ENCODE measurements at places on chromosomes 5 and 9. TPM values are rescaled to one million over a fixed set of nuclear protein-coding genes. Genes with fewer than 3 reads are reported as not detected.

DNA sequence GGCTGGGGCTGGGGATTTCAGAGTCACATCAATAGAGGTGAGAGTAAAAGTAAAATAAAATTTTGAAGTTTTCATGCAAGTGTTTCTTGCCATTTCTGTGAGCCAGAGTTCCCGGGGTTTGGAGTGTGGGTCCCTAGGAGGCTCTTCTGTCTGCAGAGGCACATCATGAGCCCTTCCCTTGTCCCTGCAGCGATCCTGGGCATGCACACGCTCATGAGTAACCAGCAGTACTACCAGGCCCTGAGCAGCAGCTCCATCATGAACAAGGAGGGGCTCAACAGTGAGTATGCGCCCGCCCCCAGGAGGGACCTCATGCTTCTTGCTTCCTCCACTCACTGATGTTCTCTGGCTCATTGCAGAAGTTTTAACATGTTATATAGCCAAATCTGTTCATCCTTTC is 61.1 kb downstream of the TMOD1 start:
- H3K27ac ChIP-seq = no peak overlapping the region
- DNase-seq = no peak
- peaks cover 31% of the 10 kb centered on the region for H3K4me1 ChIP-seq
- H3K4me3 ChIP-seq = no peak overlapping the region
- H3K36me3 ChIP-seq = peaks cover 1% of the 10 kb centered on the region

DNA sequence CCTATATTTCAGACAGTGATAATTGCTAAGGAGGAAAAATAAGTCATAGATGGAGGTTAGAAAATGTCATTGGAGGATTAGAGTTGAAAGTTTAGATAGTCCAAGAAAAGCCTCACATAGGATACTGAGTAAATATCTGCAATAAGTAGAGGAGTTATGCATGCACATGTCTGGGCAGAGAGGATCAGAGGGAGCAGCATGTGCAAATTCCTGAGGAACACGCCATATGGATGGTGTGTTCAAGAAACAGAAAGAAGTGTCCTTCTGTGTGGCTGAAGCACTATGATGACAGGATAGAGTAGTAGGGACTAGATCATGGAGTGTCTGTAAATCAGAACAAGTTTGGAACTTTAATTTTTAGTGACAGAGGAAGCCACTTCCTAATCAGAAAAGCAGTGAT is 52.2 kb downstream of the SGCD start:
- no peak for DNase-seq
- H3K27me3 ChIP-seq = no peaks in the 10 kb centered on the region

DNA sequence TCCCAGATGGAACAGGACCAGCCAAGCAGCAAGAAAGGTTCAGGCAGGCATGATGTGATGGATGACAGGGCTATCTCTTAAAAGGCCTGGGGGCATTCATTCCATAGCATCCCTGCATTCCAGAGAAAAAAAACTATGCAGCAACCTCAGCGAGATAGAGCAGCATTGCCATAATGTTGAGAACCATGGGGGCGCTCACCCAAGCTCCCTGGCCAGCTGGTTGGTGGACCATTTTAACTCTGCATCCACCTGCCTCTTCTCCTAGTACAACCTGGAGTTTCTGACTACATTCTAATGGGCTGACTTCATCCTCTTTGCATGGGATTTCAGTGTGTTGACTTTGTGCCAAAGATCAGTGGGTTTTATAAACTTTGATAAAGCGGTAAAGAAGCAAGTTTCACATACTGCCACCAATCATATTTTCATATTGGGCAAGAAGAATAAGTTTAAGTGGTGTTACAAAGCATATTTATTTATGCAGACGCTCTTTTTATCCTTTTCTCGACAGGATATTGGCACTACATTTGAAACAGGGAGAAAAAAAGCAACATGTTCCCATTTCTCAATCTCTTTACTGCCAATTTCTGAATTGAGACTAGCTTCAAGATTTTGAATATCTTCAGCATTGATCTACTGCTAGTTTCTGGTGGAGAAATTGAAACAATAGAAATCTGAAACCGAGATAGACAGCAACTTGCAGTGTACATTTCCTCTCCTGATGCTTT is 378.3 kb upstream of the WWC1 start:
- no peaks in the 10 kb centered on the region for H3K36me3 ChIP-seq
- H3K4me1 ChIP-seq = no peaks in the 10 kb centered on the region
- no peak for DNase-seq
- no peaks in the 10 kb centered on the region for H3K27me3 ChIP-seq
- no peak overlapping the region for H3K4me3 ChIP-seq

- H3K36me3 ChIP-seq = no peaks in the 10 kb centered on the region
- no peak overlapping the region for H3K4me3 ChIP-seq
- H3K27me3 ChIP-seq = no peaks in the 10 kb centered on the region
Observed at GRCh38 chr9:87944682-87945081, 26.9 kb downstream of the SPATA31C1 start.

GRCh38 chr9:137032858-137033257 is 970 bp upstream of the FUT7 start:
- no peak overlapping the region for H3K4me3 ChIP-seq
- H3K4me1 ChIP-seq = peaks cover 50% of the 10 kb centered on the region
- H3K36me3 ChIP-seq = no peaks in the 10 kb centered on the region
- H3K27me3 ChIP-seq = no peaks in the 10 kb centered on the region
- H3K27ac ChIP-seq = no peak overlapping the region

- peak overlapping the region; percentile 83 for H3K4me3 ChIP-seq
- H3K36me3 ChIP-seq = no peaks in the 10 kb centered on the region
- H3K27me3 ChIP-seq = no peaks in the 10 kb centered on the region
- no peak for DNase-seq
- no peak overlapping the region for H3K27ac ChIP-seq
- H3K4me1 ChIP-seq = 0 out of 2 replicates have a peak, but pooled peaks cover 7% of the 10 kb centered on the region
Observed at GRCh38 chr9:96852676-96853075, 1.6 kb downstream of the ZNF782 start.

- peaks cover 60% of the 10 kb centered on the region for H3K4me1 ChIP-seq
- H3K4me3 ChIP-seq = peak overlapping the region; percentile 16
- H3K27ac ChIP-seq = peak overlapping the region; percentile 62
Observed at GRCh38 chr5:72302171-72302570, 17.9 kb downstream of the MRPS27 start.

- no peaks in the 10 kb centered on the region for H3K36me3 ChIP-seq
- H3K27me3 ChIP-seq = no peaks in the 10 kb centered on the region
- H3K4me3 ChIP-seq = 0 out of 2 replicates have a peak overlapping the region, but pooled peaks have one; percentile 85
- H3K27ac ChIP-seq = no peak overlapping the region
- H3K4me1 ChIP-seq = peaks cover 3% of the 10 kb centered on the region
Observed at GRCh38 chr5:177601577-177602457, 1.9 kb downstream of the B4GALT7 start.

GRCh38 chr5:80399526-80400239 is 8.2 kb upstream of the ZFYVE16 start:
- H3K36me3 ChIP-seq = no peaks in the 10 kb centered on the region
- H3K27ac ChIP-seq = no peak overlapping the region
- H3K4me1 ChIP-seq = no peaks in the 10 kb centered on the region
- DNase-seq = peak; percentile 43

GRCh38 chr9:17472126-17472525 is 106.7 kb upstream of the SH3GL2 start:
- no peaks in the 10 kb centered on the region for H3K36me3 ChIP-seq
- no peaks in the 10 kb centered on the region for H3K27me3 ChIP-seq
- H3K4me1 ChIP-seq = no peaks in the 10 kb centered on the region
- no peak for DNase-seq
- H3K27ac ChIP-seq = no peak overlapping the region

LRRC19 gene
- total RNA-seq = not detected

DNA sequence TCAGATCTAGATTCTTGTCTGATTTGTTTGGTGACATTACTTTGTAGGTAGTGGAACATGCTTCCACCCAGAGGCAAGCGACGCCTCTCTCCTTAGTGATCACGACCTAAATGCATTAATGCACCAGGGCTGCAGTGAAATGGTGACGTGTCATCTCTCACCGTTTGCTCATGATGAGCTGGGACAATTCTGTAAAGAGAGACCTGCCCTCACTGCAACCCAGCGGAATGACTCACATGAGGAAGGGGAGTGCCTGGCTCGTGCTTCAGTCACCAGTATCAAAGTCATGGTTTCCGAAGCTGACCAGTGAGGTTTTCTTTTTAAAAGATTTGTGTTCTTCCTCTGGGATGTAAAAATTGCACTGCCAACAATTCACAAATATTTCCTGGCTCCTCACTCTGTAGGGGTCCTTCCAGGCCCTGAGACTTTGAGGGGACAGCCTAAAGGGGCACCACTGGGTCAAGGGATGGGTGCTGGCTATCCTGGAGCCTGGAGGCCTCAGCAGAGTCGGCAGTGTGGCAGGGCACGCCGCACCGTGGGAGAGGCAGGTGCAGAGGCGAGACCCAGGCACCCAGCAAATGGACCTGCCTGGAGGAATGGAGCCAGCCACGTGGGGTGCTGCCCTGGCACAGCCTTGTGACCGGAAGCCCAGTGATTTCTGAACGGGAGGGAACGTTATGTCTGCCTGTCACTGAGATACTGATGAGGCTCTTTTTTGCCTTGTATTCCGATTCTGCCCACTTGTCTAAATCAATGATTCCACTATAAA is 17.3 kb downstream of the QSOX2 start:
- DNase-seq = no peak
- no peak overlapping the region for H3K27ac ChIP-seq
- H3K27me3 ChIP-seq = no peaks in the 10 kb centered on the region
- peaks cover 19% of the 10 kb centered on the region for H3K4me1 ChIP-seq
- H3K36me3 ChIP-seq = peaks cover 6% of the 10 kb centered on the region
- no peak overlapping the region for H3K4me3 ChIP-seq

SLC9A3 gene
- total RNA-seq = 2.5 TPM

PCDHGA8 gene
- total RNA-seq = not detected

RNF208 gene
- total RNA-seq = 10.7 TPM

GRCh38 chr9:20914556-20914955 is 116.9 kb downstream of the HACD4 start:
- H3K27me3 ChIP-seq = no peaks in the 10 kb centered on the region
- peaks cover 6% of the 10 kb centered on the region for H3K36me3 ChIP-seq
- H3K4me1 ChIP-seq = no peaks in the 10 kb centered on the region
- no peak for DNase-seq
- no peak overlapping the region for H3K27ac ChIP-seq

Measured in GM12878 (cell line).